Hepatocyte (in vitro differentiated cells): ENCODE measurements at places on chromosomes 7 and 10.

- DNase-seq: peak; percentile 63
Measured at GRCh38 chr10:30583778-30584415, 45.7 kb downstream of the LYZL2 start.

- DNase-seq: no peak
Measured at GRCh38 chr7:151623766-151624165, 104.1 kb upstream of the RHEB start.

DNA sequence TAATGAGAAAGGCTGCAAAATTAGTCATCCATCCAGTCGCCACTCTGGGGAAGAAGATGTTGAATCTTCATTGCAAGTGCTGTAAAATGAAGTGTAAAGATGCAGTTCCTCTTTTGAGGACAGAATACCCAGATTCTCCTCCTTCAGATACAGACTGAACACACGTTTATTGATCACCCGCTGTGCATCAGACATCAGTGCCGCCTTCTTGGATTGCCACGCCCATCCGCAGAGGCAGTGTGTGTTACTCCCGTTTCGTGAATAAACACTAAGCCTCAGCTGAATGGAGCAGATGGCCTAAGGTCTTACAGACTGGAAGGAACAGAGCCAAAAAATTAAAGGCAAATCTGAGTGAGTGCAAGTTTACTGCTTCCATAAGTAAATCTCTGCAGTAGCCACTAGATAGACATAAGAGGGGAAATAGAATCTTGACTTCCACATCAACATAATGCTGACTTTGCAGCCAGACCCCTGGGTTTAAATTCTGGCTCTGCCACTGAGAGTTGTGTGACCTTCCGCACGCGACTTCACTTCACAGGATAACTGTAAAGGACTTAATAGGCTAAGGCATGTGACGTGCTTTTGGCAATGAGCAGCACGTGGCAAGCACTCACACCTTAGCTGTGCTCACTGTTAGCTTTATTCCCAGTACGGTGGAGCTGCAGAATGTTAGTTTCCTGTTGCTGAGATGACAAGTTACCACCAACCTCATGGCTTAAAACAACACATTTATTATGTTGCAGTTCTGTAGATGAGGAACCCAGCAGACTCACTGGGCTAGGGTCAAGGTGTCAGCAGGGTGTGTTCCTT is 285.9 kb downstream of the CELF2 start:
- DNase-seq: no peak

- DNase-seq: no peak
Measured at GRCh38 chr7:106052681-106053080, 59.4 kb downstream of the SYPL1 start.

DNA sequence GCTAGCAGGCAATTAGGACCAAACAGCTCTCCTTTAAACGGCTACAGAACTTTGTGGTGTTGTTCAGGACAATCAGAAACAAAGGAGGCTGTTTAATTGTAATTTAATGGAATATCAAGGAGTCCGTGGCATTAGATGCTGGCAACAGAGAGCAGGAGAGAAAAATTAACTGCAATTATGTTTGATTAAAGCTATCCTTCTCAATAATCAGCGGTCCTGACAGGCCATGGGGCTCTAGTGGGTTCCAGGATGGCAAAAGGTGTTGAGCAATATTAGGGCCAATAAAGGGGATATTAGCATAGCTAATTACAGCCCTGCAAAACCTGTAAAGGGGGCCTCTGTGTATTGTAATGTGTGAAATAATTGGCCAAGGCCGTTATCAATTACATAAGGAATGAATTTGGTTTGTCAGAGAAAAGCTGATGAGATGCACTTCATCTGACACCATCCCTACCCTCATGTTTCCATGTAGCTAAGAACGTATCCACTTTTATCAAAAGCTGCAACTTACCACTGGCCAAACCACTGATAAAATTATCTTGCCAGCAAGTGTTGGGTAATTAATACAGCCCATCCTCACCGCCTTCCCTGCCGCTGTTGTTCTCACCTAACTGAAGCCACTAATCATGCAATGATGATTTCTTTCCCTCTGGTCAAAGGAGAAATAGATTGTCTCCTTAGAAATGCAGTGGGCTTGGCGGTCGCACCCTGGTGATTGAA is 81.6 kb downstream of the EBF3 start:
- DNase-seq: no peak

DNA sequence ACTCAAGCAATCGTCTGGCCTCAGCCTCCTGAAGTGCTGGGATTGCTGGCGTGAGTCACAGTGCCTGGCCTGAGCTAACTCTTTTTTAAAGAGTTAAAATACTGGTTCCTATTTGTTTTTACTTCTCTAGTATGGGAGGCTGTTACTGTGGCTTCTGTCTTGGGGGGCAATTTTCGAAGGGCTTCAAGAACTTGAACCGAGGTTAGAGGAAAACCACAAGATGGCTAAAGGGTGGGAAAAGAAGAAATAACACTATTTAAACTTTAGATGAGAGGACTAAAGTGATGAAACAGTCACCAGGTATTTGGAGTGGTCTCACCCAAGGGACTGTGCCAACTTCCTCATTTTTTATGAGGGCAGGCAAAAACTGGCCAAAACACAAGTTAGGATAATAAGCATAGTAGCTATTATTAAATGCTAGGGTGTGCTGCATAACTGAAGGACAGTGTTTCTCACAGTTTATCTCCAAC is 17.8 kb downstream of the MET start:
- DNase-seq: no peak

- peak; percentile 37 for DNase-seq
Measured at GRCh38 chr7:123624527-123625183, 23.0 kb downstream of the ASB15 start.

DNA sequence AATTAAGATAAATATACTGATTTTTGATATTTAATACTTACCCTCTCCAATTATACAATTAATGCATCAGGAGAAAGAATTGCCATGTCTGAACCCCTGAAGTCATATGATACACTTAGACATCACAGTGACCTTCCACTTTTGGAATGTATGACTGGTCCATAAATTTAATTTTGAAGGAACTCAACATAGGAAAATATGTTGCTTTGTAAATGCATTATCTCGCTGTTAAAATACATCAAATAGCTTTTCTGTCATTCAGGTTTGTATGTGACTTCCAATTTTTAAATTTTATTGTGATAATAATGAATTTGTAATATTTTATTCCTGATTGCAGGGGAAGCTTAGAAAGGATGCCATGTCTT is 631.9 kb upstream of the ANKRD30A start:
- DNase-seq: no peak

DNA sequence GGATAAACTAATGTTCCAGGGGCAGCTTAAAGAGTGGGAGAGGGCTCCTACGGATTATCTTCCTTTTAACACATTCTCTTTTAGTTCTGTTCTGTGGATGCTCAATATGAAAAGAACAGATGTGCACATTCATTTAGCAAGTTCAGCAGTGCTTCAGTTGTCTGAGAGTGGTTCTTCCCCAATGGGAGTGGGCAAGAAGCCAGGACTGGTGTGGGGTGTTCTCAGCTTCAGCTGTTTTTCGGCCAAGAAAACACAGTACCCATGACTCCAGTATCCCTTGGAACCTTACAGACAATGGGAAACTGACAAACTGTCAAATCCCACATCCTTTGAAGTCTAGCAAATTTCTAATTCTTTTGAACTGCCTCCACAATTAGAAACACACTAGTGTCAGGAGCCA is 71.5 kb upstream of the LRRC17 start:
- DNase-seq: no peak

DNA sequence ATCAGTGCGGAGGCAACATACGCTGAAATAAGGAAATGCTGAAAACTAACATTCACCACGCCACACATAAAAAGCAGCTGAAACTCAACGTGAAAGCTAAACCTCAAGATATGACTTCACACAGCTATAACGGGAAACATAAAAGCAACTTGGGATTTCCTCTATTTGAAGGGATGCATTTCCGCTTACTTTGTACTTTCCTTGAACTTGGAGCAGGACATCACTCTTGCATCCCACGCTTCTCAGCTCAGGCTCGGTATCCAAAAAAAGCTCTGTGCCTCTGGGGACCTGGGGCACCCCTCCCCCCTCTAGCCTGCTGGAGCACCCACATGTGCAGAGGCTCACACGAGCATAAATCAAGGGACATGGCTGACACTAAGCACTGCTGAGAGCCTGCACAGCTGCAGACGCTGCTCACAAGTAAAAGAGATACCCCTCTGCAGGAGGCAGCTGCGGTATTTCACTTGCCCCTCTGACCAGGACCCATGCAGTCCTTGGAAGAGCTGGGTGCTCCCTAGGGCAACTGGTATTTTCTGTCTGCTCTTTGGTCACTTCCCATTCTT is 34.2 kb downstream of the PARD3 start:
- DNase-seq: peak; percentile 19

- DNase-seq: no peak
Measured at GRCh38 chr7:120395526-120396019, 122.6 kb downstream of the KCND2 start.

DNA sequence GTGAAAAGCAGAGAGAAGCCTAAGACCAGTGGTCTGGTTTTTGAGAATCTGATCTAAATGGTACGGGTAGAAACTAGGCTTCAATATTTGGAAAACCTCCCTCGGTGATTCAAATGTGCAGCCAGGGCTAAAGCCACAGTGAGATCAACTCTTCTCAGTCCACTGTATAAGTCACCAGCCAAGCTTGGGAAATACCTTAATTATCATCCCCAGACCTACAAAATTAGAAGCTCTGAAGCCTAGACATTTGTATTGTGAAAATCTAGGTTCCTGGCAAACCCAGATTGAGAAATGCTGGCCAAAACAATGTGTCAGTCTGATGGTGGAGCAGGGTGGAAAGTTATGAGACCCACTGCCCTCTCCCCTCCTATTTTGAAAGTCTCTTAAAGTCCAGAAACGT is 131.7 kb downstream of the DGKI start:
- DNase-seq: no peak

GRCh38 chr7:6221340-6222319 is 50.8 kb downstream of the CYTH3 start:
- no peak for DNase-seq
